ENCODE measurements at places on chromosomes 6 and 20.
A peak's percentile ranks its signal among the peaks of the same experiment; 100 is the strongest.

GRCh38 chr6:170056278-170056711, 234.6 kb downstream of the DLL1 start:
- DNase-seq, result no peak

- no peak for DNase-seq
Measured at GRCh38 chr6:21102201-21102600, 491.4 kb upstream of the SOX4 start.

GRCh38 chr6:49721297-49721696, 8.0 kb upstream of the CRISP2 start:
- peak; percentile 44 for DNase-seq

DNA sequence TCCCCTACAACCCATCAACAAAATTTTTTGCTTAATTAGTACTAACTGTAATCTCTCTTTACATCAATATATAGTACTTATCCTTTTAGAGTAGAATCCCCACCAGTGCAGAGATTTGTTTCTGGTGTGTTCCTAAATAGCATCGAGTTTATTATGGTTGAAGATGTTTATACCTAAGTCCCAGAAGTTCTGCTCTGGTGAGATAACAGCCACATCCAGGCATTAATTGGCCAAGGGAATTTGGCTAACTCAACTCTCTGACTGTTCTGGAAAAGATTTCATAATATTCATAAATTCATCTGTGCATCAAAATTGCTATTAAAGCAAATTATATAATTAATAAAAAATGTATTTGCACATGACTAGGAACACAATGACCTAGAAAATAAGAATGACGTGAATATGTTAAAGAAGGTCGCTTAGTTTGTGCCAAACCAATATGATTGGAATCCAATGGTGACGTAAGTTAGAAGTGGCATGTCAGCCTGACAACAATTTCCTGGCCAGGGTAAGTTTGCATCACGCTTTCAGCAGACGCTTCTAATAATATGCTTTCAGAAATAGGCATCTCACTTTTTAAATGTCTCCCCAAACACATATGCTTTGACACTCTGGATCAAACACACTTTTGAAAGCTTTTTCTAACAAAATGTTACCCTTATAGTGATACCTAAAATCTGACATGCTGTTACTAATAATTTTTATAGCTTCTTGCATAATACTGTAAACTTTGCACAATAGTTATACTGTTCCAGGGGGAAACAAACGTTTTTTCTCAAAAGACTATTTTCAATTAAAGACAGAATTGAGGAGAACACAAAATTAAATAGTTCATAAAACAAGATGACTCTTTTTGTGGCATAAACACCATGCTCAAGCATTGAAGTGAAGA, 236.7 kb downstream of the TENT5A start:
- no peak for DNase-seq

GRCh38 chr6:124463271-124463670, 499.0 kb upstream of the RNF217 start:
- no peak for DNase-seq

- peak; percentile 91 for DNase-seq
Measured at GRCh38 chr6:15096894-15097837, 148.7 kb upstream of the JARID2 start.

GRCh38 chr6:29764422-29765196, 41.4 kb downstream of the HLA-F start:
- no peak for DNase-seq

- DNase-seq, result no peak
Measured at GRCh38 chr6:147852772-147853171, 344.3 kb downstream of the SAMD5 start.

DNA sequence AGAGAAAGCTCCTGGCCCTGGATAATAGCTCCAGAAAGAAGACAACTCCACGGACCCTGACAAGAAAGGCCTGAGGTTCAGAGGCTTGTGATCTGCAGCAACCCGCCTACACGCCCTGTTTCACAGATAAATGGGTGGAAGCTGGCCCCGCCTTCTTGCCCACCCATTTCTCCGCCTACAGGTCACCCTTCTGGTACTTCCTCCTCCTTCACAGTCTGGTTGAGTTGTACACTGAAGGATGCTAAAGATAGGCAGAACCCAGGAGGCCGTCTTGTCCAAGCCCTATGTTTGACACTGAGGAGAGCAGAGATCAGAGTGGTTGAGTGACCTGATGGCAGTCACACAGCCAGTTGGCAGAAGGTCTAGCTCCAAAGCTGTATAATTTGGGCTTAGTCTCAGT, 34.2 kb upstream of the MDGA1 start:
- DNase-seq, result peak; percentile 80

DNA sequence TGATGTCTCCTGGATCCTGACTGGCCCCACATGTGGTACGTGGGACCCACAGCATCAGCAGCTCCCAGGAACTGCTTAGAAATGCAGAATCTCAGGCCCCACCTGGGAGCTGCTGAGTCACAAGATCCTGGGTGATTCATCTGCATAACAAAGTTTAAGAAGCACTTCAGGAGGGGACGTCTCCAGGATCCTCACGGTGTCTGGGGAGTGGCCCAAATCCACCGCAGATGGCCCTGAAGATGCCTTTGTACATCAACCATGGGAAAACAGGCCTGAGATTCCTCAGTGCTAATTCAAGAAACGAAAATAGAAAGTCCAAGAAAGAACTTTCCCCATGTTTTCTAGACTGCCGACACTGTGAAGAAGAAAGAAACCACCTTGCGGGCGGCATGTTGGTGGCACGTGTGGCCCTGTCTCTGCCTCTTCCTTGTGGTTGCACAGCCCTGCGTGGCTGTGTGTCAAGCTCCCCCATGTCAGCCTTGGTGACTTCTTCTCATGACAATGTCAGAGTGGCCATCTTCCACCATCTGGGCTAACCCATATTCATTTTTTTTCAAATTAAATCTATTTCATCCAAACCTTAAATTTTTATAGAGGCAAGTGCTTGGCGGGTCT, 26.1 kb downstream of the RRBP1 start:
- no peak for DNase-seq

DNA sequence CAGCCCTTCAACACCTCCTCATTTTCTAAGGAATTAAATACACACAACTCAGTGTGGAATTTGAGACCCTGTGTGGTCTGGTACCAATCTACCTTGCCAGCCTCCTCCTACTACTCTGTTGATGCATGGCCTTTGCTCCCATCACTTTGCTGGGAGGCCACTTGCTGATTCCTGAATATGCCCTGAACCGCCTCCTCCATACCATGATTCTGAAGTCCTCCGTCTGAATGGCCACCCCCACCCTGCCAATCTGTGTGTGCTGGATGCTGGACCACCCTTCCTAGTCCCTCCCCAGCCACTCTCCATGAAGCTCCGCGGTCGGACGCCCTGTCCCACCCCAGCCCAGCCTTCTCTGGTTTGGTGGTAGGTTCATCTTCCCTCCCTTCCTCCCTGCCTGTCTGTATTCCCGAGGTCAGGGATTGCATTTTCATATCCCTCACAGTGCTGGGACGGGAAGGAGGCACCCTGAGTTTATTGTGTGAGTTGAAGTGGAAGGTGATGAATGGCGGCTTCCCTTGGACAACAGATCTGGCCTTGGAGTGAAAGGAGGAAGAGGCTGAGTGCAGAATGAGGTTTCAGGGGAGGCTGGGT, 138.3 kb downstream of the CDC5L start:
- no peak for DNase-seq

DNA sequence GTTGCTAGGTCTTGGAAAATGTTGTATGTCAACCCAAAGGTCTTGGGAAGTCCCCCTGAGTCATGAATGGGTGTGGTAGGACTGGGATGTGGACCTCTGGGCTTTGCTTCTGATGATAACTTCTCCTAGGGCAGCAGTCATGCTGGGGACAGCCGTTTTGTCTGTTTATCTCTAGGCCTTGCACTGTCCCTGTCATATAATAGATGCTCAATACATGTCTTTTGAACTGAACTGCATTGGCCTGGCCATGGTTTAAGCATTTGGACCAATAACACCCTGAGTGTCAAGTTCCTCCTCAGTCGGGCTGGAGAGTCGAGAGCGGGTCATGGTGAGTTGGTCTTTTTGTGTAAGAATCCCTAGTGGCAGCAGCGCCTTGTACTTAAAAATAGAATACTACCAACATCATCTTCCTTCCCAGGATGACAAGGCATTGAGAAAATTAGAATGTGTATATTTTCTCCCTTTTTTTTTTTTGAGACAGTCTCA, 43.1 kb downstream of the E2F3 start:
- peak; percentile 89 for DNase-seq

GRCh38 chr20:47358039-47358671, 1.7 kb upstream of the ZMYND8 start:
- DNase-seq, result peak; percentile 39

DNA sequence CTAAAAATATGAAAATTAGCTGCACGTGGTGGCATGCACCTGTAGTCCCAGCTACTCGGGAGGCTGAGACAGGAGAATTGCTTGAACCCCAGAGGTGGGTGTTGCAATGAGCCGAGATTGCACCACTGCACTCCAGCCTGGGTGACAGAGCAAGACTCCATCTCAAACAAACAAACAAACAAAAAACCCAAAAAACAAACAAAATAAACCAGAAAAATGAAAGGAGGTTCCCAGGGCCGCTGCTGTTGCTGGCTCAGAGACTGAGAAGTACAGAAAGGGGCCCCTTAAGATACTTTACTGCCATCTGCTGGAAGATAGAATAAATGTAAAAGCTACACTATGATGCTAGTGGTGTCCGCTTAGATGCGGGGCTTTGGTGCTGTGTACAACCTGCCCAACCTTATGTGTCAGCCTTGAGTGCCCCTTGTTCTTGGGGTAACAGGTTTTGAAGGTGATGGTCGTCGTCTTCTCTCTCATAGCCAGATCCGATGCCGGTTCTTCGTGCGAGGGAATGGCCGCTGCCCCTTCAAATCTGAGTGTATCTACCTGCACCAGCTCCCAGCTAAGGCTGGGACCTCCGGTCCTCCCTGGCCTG, 2.8 kb upstream of the FANCE start:
- DNase-seq, result peak; percentile 95

GRCh38 chr6:33925210-33925609, 121.4 kb upstream of the MLN start:
- DNase-seq, result no peak

GRCh38 chr20:13455713-13456112, 183.0 kb downstream of the TASP1 start:
- DNase-seq, result no peak

GRCh38 chr6:138008791-138009190, 98.4 kb downstream of the PERP start:
- peak; percentile 83 for DNase-seq

GRCh38 chr6:39240155-39240757, 11.0 kb upstream of the KCNK5 start:
- no peak for DNase-seq

GRCh38 chr6:107589199-107589598, 99.3 kb downstream of the SOBP start:
- DNase-seq, result no peak

GRCh38 chr20:61970357-61970756, 95.3 kb downstream of the TAF4 start:
- no peak for DNase-seq

DNA sequence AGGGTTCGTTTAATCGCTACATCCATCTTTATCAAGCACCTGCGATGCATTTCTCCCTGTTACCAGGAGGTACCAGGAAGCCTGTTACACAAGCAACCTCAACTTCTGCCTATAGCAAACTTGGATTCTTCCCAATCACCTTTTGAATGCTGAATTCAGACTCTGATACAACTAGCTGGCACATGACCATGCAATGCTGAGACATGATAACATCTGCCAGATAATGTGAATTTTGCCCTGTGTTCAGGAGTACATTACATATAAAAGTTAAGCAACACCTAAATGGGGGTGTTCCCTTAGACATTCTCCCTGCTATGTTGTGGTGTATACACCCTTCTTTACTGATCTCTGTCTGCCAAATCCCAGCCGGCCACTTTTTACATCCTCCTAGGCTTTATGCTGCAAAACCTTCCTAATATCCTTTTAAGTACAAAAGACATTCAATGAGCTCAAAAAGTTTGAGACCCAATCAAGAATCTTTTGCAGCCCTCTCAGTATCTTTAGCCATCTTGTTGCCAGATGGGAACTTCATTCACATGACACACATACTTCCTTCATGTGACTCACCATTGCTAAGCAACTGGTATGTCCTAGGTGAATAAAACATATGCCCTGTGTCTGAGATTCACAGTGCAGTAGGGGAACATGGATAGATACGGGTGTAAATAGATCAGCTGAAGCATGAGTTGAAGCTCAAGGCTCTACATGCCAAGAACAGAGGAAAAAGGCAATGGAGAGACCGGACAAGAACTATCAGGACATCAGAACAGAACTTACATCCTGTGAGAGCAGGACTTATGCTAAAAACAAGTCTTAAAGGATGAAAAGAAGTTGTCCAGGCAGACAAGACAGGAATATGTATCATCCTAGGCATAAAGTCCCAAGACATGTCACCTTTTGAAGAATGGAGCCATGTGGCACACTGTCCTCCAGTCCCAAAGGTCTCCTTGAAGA, 84.3 kb downstream of the ZHX3 start:
- DNase-seq, result no peak

GRCh38 chr6:165585060-165585459, 78.0 kb downstream of the PDE10A start:
- no peak for DNase-seq

- DNase-seq, result no peak
Measured at GRCh38 chr20:60345106-60345505, 386.9 kb downstream of the CDH26 start.

DNA sequence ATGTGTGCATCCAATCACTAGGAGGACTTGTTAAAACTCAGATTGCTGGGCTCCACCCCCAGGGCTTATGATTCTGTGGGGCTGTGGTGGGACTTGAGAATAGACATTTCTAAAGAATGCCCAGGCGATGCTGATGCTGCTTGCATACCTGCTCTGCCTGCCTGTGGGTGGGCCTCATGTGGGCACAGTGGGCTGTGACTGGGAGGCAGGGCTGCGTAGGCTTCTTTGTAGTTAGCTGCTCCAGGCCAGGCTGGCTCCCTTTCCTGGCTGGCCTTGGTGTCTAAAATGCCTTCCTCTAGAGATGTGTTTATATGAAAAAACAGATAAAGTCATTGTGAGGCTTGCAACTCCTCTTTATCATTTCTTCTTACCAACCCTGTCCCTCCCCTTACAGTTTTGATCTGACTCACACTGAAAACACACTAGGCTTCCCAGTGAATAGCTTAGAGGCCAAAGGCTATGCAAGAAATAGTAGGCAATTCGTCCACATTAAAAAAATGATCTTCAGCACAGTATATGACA, 495.5 kb upstream of the MAP3K7 start:
- DNase-seq, result no peak

DNA sequence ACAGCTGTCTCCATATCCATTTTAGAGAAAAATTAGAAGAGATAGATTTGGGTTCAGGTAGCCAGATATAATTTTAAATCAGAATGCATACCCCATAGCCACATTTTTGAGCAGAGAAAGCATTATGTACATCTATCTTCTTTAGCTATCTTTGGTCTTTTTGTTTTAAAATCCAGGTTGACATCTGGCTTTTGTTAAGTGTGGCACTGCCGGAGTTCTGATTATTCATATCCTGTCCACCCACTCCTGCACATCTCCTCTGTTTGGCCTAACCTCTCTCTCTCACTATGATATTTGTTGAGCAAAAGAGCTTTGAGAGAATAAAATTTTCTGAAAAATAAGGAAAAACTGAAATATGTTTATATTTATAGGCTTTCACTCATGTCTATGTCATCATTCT, 189.7 kb downstream of the PACRG start:
- no peak for DNase-seq
